ENCODE measurements at places on chromosomes 3 and 15. TPM values are rescaled to one million over a fixed set of nuclear protein-coding genes. Genes with fewer than 3 reads are reported as not detected.

The GOLGA6A gene
- polyA plus RNA-seq: 0.57 TPM

The FSIP1 gene
- 0.92 TPM for polyA plus RNA-seq

The MNS1 gene
- 13.8 TPM for polyA plus RNA-seq

The ZNF80 gene
- not detected for polyA plus RNA-seq

The PP2D1 gene
- polyA plus RNA-seq: 0.40 TPM

The CSPG5 gene
- polyA plus RNA-seq: 0.86 TPM

The LRTM1 gene
- 0.47 TPM for polyA plus RNA-seq

The LMAN1L gene
- not detected for polyA plus RNA-seq

The WNT7A gene
- polyA plus RNA-seq: not detected

The COL6A5 gene
- polyA plus RNA-seq: 0.05 TPM

The CFAP91 gene
- 2.4 TPM for polyA plus RNA-seq

The LRRC2 gene
- 4.0 TPM for polyA plus RNA-seq

The OCA2 gene
- 0.40 TPM for polyA plus RNA-seq

The EPM2AIP1 gene
- 5.0 TPM for polyA plus RNA-seq

The AGBL1 gene
- not detected for polyA plus RNA-seq

The KLHL40 gene
- not detected for polyA plus RNA-seq

The PRR23B gene
- not detected for polyA plus RNA-seq

The SAMD7 gene
- polyA plus RNA-seq: not detected

The AEN gene
- polyA plus RNA-seq: 76.6 TPM

The SAMMSON gene
- not detected for polyA plus RNA-seq

The KY gene
- polyA plus RNA-seq: not detected

The OXTR gene
- 5.5 TPM for polyA plus RNA-seq

The MRPL47 gene
- 229 TPM for polyA plus RNA-seq

The NRG4 gene
- polyA plus RNA-seq: 0.47 TPM
